ENCODE measurements at places on chromosomes 11 and 22. TPM values are rescaled to one million over a fixed set of nuclear protein-coding genes. Genes with fewer than 3 reads are reported as not detected.

GRCh38 chr11:36239636-36240035, 49.6 kb downstream of the COMMD9 start:
- no peak for DNase-seq

The BID gene
- 308 TPM for total RNA-seq

- no peak for DNase-seq
Observed at GRCh38 chr11:79600711-79601110, 159.9 kb upstream of the TENM4 start.

- DNase-seq = no peak
Observed at GRCh38 chr11:44784851-44785250, 58.1 kb downstream of the TSPAN18 start.

The LRRN4CL gene
- total RNA-seq = 0.50 TPM

The OR6T1 gene
- not detected for total RNA-seq

The ARCN1 gene
- total RNA-seq = 84.9 TPM

GRCh38 chr11:72144807-72145565, 9.5 kb downstream of the FOLR3 start:
- no peak for DNase-seq

GRCh38 chr11:9759519-9760192, 95.8 kb downstream of the SWAP70 start:
- DNase-seq = peak; percentile 73

DNA sequence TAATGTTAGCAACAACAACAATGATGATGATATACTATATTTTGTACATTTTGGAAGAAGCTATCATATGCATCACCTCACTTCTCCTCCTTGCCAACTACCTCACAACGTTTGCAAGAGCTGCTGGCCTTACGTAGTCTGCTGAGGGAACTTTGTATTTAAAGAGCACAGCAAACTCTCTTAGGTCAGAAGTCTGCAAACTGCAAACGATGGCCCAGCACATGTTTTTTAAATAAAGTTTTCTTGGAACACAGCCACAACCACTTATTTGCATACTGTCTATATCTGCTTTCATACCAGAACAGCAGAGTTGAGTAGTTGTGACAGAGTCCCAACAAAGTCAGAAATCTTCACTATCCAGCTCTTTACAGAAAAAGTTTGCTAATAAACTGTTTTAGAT, 261.7 kb downstream of the TENM4 start:
- DNase-seq = no peak

- DNase-seq = no peak
Observed at GRCh38 chr11:5449432-5449831, 309 bp downstream of the OR51I2 start.

- DNase-seq = no peak
Observed at GRCh38 chr11:15883455-15883920, 472.9 kb downstream of the SOX6 start.

DNA sequence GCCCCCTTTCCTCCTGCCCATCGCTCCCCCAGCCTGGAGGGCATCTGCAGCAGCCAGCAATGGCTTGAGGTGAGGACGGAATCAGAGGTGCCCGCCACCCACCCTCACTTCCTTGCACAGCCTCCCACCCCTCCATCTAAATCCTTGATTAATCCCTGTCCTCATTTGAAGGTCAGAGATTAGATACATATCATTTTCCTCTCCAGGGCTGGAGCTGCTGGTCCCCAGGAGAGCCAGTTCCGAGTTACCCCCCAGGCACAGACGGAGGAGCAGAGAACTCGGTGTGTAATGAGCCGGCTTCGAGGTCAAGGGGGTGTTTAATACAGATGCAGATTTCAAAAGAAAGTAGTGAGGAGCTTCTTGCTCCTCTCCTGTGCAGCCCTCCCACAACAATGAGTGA, 542.1 kb downstream of the MN1 start:
- no peak for DNase-seq

DNA sequence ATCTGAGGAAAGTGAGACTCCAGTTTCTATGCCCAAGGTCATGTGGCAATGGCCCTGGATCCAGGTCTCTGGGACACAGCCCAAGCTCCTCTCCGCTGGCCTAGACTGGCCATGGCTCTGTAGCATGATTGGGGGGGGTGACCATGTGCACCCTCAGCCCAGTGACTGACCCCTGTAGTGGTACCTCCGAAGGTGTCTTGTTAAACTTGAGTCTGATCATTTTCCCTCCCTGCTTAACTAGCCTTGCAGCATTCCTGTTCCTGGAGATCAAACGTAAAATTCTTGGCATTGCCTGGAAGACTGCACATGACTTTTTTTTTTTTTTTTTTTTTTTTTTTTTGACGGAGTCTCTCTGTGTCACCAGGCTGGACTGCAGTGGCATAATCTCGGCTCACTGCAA, 1116.0 kb downstream of the TBC1D22A start:
- DNase-seq = peak; percentile 6

DNA sequence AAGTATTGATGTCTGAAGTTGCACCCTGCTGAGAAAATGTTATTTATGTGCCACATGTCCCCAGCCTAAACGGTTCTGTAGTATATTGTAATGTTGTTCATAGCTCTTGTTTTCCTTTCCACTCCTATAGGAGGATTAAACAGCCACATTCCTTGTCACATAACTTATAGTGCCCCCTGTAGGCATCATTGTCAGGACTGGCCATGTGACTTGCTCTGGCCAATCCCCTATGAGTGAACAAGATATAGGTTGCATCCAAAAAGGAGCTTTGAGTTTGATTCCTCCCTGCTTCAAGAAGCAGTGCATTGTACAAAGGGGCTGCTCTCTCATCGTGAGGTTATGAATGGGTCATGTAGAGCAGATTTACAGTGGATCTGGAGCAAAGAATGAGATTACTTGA, 717.6 kb upstream of the ANO5 start:
- no peak for DNase-seq

DNA sequence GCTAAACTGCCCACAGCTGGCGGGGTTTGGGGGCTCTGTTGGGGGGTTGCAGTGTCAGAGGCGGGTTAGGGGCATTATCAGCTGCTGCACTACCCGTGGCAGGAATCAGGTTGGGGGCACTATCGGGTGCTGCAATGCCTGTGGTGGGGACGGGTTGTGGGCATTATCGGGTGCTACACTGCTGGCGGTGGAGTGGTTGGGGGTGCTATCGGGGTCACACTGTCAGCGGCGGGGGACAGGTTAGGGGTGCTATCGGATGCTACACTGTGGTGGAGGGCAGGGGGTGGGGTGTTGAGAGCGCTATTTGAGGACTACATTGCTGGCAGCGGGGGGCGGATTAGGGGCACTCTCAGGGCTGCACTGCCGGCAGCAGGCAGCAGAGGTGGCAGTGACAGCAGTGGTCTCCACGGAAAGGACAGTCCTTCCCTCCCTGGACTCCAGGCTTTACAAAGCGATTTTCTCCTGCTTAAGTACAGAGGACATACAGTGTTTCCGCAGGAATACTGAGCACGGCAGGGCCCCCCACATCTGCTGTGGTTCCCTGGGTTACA, 119.5 kb upstream of the VPREB1 start:
- DNase-seq = no peak

The SCGB2A2 gene
- total RNA-seq = not detected

DNA sequence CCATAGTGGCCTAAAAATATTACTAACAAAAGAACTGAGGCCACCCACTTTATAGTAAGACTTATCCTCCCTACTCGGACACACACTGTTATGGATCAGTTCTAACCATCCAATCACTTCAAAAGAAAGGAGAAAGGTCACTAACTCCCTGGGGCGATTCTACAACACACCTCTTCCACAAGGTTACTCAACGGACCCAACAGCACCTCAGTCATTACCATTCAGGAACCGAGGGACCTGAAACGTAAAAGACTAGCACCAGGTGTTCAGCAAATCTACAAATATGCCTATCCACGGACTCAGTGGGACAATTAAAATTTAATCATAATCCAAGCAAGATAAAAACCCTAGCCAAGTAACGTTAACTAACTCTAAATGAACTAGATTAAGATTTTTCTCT, 1.6 kb downstream of the HNRNPUL2 start:
- DNase-seq = peak; percentile 59

DNA sequence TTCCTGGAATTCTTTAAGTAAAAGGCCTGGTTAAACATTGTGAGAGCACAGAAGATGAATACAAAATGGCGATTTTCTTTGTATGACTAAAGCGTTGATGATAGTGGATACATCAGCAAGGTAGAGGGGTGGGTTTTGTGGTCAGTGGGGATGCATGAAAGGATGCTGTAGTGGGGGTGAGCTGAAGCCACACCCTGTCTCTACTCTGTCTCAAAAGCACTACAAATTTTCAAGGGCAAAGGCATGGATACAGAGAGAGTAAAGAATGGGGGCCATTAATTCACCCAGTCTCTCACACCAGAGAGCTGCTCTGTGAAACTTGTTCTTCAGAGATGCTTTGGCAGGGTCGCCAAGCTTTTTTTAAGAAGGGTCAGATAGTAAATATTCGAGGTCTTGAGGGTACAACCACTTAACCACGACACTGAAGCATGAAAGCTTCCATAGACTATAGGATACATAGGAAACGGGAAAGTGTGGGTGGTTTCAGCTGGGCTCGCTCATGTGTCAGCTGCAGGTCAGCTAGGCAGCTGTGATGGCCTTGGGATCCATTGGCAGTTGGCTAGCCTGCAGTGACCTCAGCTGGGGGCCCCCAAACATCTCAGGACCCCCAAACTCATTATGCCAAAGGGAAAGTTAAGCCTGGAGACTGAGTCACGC, 8.3 kb downstream of the TMEM138 start:
- no peak for DNase-seq

The SMTNL1 gene
- not detected for total RNA-seq
